Suppressor macrophage treated with lipopolysaccharide for 4 hours (primary cell): ENCODE measurements at places on chromosomes 16 and 17.
A peak's percentile ranks its signal among the peaks of the same experiment; 100 is the strongest.

GRCh38 chr17:11238705-11239104, 2.3 kb upstream of the SHISA6 start:
- no peak for DNase-seq

GRCh38 chr17:36001110-36001771, at the start of gene CCL15:
CCL15 (minus strand) TSS chr17:36001553; CDS start chr17:36001492, 61 bp downstream.
- no peak for DNase-seq

- no peak for DNase-seq
These were observed 6.7 kb downstream of the CLEC16A start for GRCh38 chr16:10951026-10951425.

GRCh38 chr16:50526796-50527195, 21.4 kb upstream of the NKD1 start:
- DNase-seq = no peak

DNA sequence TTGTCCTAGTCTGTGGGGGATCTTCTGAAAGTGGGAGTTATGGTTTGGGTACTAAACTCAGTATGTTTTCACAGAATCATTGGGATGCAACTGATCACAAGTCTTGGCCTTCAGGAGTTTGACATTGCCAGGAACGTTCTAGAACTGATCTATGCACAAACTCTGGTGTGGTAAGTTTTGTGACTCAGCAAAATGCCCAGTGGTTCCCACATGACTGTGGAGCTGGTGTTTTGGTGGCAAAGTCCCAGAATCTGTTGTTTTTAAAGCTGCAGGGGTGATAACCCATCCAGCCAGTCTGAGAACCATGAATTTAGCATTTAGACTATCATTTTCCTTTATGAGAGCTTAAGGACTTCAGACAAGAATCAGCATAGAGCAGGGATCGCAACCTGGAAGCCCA, 40.6 kb downstream of the GDE1 start:
- DNase-seq = peak; percentile 5

GRCh38 chr17:63222655-63223054, 223.5 kb downstream of the CYB561 start:
- peak; percentile 21 for DNase-seq

DNA sequence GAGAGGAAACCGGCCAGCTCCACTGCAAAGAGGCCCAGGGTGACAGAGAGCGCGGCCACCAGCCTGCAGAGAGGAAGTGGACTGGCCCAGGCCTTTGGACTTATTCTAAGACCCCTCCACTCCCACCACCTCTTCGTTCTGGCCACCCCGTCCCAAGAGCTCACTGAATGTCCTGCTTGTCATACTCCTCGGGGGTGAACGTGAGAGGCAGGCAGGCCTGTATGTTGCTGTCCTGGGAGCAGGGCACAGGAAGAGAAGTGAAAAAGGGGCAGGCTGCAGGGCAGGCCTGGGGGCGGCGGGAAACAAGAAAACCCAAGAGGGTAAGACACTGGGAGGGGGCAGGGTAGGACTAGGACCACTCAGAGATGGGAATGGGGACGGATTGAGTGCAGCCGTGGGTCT, 384 bp downstream of the TMEM107 start:
- peak; percentile 40 for DNase-seq

- peak; percentile 73 for DNase-seq
These were observed 1.3 kb upstream of the BAIAP2 start for GRCh38 chr17:81033535-81034167.

DNA sequence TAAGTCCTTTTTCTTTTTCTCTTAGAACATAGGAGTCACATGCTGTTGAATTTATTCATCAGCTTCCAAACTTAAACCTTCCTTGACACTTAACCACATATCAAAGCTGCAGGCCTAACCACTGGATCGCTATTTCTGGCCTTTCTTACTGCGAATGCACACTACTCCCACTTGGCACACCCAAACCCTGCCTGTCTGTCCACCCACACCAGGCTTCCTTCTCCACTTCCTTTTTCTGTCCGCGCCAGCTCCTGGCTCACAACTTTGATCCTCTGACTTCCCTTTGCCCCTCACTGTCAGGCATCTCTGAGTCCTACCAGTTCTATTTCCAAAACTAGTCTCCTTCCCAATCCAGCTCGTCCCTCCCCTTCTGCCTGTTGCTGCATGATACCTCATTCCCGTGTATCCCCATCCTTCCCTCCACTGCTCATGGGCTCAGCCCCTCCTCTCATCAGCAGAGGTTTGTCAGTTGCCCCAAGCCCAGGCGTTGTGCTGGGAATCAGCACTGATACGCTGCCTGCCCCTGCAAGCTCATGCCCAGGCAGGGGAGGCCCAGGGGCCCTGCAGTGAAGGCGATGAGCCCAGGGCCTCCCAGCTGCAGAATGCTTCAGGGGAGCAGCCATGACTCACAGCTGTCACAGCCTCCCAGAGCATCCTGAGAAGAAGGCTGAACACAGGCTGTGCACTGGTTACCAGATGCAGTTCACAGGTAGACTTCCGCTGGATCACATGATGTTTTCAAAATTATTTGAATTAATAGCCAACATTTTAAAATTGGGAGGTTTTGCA, 179.8 kb downstream of the KATNIP start:
- peak; percentile 66 for DNase-seq

- DNase-seq = no peak
These were observed 144.7 kb upstream of the CHMP6 start for GRCh38 chr17:80846932-80847331.

DNA sequence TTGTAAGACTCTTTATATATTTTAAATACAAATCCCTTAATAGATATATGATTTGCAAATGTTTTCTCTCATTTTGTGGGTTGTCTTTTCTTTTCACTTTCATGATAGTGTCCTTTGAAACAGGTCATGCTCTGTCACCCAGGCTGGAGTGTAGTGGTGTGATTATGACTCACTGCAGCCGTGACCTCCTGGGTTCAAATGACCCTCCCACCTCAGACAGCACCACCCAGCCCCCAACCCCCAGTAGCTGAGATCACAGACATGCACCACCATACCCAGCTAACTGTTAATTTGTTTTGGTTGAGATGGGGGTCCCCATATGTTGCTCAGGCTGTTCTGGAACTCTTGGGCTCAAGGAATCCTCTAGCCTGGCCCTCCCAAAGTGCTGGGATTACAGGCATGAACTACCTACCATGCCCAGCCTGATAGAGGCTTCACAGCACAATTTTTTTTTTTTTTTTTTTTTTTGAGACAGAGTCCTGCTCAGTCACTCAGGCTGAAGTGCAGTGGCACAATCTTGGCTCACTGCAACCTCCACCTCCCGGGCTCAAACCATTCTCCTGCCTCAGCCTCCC, 18.5 kb upstream of the TMIGD1 start:
- peak; percentile 75 for DNase-seq

DNA sequence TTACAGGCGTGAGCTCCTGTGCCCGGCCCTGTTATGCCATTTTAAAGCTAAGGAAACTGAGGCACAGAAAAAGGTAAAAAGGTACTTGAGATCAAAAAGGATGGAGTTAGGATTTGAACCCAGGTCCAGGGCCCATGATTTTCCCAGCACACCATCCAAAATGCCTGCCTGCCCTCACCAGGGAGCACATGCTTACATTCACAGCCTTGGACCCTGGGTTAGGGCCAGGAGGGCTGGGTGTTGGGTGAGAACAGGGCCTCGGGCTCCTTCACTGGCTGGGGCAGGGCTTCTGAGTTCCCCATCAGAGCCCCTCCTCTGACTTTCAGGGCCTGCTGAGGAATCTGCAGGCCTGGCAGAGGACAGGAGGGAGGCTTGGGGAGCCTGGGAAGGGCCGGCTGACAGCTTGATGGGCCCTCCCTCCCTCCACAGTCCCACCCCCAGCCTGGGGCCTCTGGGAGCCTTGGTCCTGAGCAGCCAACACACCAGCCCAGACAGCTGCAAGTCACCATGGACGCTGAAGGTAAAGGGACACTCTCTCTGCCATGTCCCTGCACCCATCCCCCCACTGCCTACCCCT, at the start of gene QPRT:
Gene QPRT, plus strand, starts transcription at position 490 of the 577 bp plus-strand sequence. Its CDS starts 18 bp downstream, at position 508.
- DNase-seq = no peak

DNA sequence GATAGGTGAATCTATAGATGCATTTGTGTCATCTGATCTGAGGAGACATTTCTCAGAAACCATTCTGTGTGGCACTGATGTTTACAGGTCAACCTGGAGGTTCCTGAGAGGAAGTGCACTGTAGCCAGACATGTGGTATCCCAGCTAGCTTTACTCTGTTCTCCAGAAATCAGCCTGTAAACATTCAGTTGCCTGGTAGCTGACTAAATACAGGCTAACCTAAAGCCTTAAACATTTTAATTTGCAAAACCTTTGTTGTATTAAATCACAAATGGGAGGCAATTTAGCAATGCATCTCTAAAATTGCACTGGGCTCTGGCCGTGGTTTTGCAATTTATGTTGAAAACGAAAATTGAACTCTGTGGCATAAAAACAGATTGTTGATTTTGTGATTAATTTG, 207.6 kb downstream of the FTO start:
- DNase-seq = no peak

- DNase-seq = no peak
These were observed 3.2 kb downstream of the KIFC3 start for GRCh38 chr16:57798953-57799599.

GRCh38 chr17:27760069-27760885, 40.1 kb downstream of the NOS2 start:
- DNase-seq = peak; percentile 79

DNA sequence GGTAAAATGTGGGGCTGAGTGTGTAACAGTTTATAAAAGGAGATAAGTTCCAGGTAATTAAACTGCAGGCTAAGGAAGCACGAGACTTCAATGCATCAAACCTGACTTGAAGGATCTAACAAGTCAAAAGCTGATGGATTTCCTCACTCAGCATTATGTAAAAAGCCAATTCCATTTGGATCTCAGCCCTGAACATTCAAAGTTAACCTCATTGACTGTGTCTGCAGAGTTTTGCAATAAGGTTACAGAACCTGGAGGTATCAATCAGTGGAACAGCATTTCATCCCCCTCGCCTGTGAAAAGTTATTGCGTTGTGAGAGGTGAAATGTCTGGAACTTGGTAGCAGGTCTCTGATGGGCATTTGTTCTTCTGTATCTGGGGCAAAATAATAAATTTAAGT, 317.8 kb downstream of the GRIN2A start:
- no peak for DNase-seq

- DNase-seq = no peak
These were observed 12.0 kb downstream of the TBX21 start for GRCh38 chr17:47745037-47745380.

DNA sequence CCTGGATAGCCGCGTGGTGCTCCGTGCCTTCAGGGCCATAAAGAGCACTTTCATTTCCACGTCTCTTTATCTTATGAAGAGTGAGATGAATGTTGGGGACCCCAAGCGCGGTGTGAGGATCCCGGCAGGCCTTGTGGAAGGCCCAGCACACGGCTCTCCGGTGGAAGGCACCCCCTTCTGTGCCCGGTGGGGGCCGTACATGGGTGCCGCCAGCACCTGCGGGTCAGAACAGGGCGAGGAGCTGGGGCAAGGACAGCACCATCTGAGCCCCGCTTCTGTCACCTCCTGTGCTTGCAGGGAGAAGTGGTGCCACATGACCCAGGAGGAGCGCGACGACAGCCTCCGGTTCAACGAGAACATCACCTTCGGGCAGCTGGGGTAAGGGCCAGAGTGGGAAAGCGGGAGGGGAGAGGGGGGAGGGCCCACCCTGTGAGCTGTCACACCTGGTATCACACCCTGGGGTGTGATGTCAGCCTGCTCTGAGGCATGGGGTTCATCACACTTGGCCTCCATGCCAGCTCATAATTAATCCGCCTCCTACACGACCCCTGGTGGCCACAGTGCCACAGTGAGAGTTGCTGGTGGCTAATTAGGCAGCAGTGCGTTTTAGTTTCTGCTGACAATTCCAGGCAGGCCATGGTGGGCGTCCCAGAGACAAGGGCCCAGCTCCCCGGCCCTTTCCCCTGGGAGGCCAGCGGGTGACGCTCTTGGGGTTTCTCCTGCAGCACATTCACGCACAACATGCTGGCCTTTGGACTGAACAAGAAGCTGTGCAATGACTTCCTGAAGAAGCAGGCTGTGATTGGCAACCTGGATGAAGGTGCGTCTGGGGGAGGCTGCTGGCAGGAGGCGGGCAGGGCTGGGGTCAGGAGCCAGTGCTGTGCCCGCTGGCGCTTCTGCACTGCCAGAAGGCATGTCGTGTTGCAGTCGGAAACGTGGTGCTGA, 25.7 kb downstream of the CIBAR2 start:
- DNase-seq = peak; percentile 85

GRCh38 chr17:16879686-16880085, 92.2 kb downstream of the TNFRSF13B start:
- no peak for DNase-seq

- DNase-seq = peak; percentile 73
These were observed 1.1 kb downstream of the CD300H start for GRCh38 chr17:74566132-74566753.

GRCh38 chr16:27995378-27995777, 68.1 kb downstream of the GSG1L start:
- no peak for DNase-seq

- peak; percentile 46 for DNase-seq
These were observed 563 bp downstream of the METRNL start for GRCh38 chr17:83079766-83080578.

GRCh38 chr16:28845293-28845692, 855 bp downstream of the TUFM start:
- peak; percentile 19 for DNase-seq
